ENCODE measurements at places on chromosomes 11 and 22.

DNA sequence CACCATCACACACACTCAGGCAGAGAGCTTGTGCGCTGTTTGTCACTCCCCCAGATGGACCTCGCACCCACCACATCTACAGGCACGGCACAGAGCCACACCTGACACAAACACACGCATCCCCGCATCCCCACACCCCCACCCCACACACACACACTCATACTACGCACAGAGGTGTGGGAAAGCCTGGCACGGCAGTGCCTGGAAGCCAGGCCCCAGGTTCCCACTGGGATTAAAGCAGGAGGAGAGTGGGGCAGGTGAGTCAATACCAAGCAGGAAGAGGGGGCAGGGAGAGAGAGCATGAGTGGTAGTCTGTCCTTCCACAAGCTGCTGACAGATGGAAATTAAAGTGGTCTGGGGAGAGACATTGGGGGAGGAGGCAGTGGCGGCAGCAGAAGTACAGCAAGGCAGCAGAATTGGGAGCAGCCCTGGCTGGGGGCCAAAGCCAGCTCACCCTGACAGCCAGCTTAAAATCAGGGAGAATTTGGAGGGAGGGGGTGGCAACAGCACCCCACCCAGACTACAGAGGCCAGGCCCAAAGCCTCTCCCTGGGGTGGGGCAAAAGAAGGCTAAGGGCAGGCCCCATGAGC lies 20.7 kb downstream of the TNKS1BP1 start:
- DNase-seq = no peak

DNA sequence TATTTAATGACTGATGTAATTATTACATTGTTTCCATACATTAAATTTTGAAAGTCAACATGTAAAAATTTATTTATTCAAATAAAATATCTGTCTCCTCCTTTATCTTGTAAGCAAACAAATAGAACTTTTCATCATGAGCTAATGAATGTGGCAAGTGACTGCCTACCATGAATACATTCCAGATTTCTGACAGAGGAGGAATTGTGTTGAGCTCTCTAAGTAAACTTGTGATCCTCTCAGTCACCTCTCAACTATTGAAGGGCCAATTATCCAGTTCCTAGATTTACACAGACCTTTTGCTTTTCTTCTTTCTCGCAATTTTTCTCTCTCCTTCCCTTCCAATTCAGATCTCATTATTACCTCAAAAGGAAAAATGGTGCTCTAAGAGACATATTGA lies 21.5 kb downstream of the PRRG4 start:
- DNase-seq = no peak

- DNase-seq = no peak
Observed at GRCh38 chr11:102591160-102591718, 33.9 kb downstream of the MMP20 start.

- DNase-seq = no peak
Observed at GRCh38 chr11:122270535-122270934, 154.5 kb upstream of the BLID start.

DNA sequence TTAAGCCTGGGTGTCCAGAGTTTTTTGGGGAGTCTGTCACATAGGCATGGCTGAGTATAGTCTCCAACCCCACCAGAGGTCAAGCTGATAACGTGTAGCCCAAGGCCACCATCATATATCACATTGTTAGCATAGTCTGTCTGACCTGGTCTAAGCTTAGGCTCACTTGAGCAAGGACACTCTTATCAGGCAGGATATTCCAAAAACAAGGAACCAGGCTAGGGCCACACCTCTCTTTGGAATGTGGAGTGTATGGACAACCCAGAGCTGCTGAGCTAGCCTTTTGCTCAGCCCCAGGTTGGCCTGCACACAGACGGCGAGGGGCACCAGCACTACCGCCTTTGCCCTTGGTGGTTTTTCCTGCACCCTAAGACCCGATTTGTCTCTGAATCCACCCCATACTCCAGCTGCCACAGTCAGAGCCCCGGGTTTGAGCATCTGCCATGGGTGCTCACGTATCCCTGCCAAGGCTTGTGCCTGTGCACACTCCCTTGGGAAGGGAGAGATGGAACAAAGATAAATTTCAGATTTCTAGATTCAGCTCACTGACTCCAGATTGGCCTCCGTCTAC lies 7.2 kb downstream of the SNAP29 start:
- no peak for DNase-seq

- DNase-seq = no peak
Observed at GRCh38 chr11:27910186-27910931, 197.6 kb downstream of the KIF18A start.

GRCh38 chr22:38941488-38941987 lies 15.9 kb upstream of the APOBEC3A start:
- no peak for DNase-seq

DNA sequence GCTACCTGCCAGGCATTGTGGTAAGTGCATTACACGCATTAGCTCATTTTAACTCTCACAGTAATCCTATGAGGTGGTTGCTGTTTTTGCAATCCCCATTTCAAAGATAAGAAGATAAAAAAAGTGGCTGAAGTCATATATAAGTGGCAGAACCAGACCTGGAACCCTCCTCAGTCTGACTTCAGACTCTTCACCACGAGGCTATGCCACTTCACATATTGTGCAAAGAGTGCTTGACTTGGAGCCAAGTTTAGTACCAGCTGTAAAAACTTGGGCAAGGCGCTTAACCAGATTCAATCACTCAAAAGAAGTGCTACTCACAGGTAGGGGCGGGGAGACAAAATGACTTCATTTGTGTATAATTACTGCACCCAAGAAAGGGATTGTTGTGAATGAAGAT lies 15.3 kb downstream of the BPIFC start:
- DNase-seq = no peak

GRCh38 chr22:25896098-25896497 lies 154.1 kb downstream of the MYO18B start:
- DNase-seq = no peak

DNA sequence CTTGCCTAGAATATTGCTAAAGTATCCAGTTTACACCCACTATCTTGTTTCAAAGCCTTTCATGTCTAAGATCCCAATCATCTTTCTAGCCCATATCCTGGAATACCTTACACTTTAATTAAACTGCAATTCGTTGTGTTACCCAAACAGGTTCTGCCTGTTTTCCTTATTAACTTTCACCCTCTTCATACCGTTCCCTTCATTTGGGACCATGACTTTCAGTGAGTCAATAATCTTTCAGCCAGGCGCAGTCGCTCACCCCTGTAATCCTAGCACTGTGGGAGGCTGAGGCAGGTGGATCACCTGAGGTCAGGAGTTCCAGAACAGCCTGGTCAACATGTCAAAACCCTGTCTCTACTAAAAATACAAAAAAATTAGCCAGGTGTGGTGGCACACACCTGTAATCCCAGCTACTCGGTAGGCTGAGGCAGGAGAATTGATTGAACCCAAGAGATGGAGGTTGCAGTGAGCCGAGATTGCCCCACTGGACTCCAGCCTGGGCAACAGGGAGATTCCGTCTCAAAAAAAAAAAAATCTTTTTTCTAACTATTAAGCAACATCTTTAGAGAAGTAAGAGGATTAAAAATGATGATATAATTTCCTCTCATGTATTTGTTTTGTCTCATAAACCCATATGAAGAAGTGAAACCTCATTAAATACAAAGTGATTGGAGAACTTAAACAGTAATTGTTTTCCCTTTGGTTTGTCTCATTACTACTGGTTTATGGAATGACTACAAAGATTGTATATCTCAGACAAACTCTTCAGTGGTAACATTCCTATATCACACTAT lies 20.7 kb downstream of the DMC1 start:
- no peak for DNase-seq

DNA sequence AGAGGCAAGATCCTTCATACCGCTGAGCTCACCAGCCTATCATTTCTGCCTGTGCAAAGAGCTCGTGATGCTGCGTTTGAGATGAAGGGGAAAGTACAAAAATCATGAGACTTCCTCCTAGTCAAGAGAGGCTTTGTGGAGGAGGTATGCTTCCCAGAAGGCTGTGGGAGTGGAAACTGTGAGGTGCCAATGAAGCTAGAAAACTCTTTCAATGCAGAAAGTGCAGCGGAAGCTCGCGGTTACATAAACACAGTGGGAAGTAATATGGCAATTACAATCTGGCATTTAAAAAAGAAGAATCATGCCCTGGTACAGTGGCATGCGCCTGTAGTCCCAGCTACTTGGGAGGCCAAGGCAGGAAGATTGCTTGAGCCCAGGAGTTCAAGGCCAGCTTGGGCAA lies 134.8 kb downstream of the EHF start:
- DNase-seq = no peak

DNA sequence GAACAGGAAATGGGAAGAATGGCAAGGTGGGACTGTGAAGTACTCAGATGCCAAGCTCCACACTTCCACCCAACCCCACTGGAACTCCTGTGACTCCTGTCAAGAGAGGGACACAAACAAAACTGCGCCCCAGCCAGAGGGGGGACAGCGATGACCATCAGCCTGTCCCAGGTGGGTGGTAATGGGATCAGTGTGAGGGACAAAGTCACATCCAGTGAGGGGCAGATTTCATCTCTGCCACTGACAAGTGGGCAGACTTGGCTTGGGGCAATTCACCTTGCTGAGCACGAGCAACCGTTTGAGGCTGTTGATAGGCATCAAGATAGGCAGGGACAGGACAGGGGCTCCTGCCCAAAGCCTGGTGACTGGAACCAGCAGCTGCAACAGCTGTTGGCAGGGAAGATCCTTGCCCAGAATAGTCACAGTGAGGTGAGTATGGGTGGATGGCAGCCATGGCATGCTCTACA lies 105.4 kb upstream of the PITPNB start:
- DNase-seq = no peak

GRCh38 chr11:93089474-93090102 lies 108.2 kb downstream of the SLC36A4 start:
- no peak for DNase-seq

DNA sequence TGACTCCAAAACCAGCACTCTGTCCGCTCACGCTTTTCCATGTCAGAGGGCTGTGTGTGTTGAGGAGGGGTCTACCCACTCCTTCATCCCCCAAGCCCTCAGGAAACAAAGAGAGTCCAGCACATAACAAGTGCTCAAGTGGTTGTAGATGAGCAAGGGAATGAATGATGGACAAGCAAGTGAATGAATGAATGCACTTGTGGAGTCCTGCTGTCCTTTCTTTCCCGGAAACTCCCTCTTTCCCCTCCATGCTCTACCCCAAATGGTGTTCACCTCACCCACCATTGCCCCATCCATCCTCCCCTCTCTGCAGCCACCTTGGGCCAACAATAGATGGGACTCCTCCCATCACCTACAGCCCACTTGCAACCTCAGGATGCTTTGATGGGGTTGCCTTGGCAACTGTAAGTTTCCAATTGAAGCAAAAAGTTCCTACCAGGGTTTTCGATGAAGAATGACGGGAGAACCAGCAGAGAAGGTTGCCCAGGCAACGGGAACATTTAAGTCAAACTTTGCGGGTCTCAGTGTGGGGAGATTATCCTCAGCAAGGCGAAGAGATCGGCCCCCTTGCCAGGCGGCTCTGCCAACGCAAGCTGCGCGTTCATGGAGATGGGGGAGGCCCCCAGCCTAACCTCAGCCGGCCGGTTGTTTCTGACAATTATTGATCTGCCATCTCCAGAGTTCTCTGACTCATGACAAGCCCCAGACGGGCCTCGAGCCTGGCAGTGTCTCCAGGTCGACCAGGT lies 51.1 kb downstream of the MCM5 start:
- no peak for DNase-seq

- DNase-seq = no peak
Observed at GRCh38 chr11:87174870-87175269, 137.1 kb downstream of the TMEM135 start.

DNA sequence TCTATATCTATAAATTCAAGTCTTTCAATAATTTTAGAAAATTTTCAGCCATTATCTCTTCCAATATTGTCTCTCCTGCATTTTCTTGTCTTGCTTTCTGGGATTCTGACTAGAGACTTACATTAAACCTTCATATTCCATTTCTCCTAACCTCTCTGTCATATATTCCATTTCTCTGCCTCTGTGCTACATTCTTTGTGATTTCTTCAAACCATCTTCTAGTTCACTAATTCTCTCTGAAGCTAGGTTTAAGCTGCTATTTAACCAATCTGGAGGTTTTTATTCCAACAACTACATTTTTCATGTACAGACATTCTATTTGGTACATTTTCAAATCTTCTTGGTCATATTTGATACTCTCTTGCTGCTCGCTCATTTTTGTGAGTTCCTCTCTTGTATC lies 122.5 kb downstream of the TTC28 start:
- DNase-seq = no peak

DNA sequence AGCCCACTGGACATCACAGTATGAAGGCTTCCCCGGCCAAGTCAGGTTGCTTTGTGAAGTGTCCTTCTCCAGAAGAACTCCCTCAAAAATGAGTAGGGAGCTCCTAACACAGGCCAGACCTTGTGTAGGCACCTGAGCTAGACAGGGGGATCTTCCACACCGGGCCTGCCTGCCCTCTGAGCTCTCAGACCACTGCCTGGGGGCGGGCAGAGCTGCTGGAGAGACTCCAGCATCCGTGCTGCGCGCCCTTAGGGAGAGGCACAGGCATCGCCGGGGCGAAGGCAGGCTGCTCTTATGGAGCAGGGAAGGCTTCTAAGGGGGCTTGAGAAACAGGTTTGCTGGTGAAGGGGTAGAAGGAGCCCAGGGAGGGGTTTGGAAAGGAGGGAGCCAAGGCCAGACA lies 4.4 kb downstream of the KCNJ5 start:
- no peak for DNase-seq

DNA sequence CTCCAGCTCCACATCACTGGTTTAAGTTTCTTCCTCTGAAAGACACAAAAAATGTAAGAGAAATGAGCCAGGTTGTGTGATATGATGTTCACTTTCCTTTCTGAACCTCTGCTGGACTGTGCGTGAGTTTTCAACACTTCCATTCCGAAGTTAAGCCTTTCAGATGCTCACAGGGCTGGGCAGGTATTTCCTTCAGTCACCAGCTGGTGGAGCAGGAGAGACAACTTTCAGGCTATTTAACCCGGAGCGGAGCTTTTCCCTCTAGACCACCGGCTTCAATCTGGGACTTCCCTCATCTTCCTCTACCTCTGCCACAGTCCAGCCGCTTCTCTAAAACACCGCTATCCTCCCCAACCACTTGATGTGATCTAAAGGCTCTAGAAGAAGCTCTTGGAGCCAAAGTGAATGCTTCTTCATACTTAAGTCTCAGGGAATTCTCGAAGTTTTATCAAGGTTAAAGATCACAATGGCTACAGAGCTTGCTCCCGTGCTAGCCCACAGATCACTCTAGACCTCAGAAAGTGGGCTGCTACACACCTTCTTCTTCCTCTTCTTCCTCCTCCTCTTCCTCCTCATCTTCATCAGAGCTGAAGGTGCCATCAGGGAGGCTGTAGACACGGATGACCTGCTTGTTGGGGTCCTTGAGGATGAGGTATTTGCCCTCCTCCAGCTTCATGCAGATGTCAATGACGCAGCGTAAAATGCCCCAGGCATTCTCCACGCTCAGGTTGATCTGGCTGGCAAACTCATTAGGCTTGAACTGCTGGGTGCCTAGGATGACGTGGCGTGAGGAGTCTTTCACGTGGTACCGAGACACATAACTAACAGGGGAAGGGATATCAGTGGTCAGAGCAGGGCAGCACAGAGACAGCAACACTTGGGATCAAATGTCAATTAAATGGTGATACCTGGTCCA lies 4.4 kb upstream of the FOXRED2 start:
- no peak for DNase-seq

GRCh38 chr11:70739811-70740487 lies 341.6 kb downstream of the CTTN start:
- no peak for DNase-seq
